Omental fat pad (tissue), 4 donors: ENCODE measurements at places on chromosomes 2 and 18. TPM values are rescaled to one million over a fixed set of nuclear protein-coding genes. Genes with fewer than 3 reads are reported as not detected.

GRCh38 chr2:86790676-86791572, at the start of gene CD8A:
CD8A (minus strand) TSS chr2:86790913; CDS start chr2:86790825, 88 bp downstream.
- no peak for DNase-seq

GRCh38 chr2:151053661-151053990, 208.0 kb downstream of the RBM43 start:
- DNase-seq, result no peak

MREG gene
- 2.2 TPM for total RNA-seq

DNA sequence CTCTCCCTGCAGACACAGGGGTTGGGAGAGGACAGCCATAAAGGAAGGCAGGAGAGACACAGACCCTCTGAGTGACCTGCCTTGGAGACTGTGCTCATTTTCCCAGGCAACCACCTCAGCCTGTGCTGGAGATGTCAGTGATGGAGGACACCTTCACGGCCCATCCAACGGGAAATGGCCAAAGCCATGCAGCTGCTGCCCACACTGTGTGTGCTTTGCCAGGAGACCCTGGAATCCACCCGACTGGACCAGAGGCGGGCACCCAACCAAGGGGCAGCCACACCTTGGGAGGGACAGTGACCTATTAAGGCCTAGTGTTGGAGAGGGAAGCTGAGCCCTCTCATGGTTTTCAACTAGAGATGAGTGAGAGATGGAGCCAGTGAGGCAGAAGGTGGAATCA, 192.5 kb downstream of the SMAD2 start:
- DNase-seq, result no peak

DGKD gene
- 19.1 TPM for total RNA-seq

- DNase-seq, result no peak
Measured at GRCh38 chr2:37039580-37039979, 44.6 kb downstream of the HEATR5B start.

DNA sequence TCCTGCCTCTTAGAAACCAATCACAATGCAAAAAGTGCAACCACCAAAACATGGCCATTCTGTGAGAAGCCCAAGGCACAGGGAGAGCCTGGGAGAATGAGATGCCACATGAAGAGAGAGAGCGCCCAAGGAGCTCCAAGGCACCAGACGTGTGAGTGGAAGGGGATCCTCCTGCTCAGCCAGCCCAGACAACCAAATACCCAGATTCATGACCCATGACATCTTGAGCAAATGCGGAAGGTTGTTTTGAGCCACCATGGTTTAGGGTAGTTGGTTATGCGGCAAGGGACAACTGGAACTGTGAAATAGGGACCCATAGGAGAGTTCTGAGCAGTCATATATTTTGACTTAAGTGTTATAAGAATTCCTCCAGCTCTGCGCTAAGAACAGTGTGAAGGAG, 7.0 kb downstream of the AFF3 start:
- DNase-seq, result no peak

DNA sequence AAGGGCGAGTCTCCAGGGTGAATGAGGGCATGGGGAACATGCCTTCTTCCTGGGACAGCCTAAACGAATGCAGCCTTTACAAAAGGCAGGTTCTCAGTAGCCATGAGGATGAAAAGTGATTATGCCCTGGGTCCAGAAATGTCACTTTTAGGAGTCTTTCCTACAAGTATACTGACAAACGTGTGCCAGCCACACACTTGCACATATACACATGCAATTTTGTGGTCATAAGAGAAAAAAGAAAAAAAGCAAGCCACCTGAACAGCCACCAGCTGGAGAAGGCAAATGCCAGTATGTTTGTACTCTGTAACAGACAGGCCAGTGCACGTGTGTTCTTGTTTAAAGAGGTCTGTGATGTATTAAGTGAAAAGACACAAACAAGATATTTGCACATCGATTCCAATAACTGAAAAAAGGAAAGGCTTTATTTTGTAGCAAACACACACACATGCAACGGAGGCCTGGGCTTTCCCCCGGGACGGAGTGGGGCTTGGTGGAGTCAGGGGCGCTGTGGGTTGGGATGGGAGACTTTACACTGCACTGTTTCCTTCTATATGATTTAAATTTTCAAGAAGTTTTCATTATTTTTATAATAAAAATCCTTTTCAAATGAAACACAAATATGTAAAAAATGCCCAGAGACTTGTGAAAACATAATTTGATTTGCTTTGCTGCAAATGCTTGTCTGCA, 108.4 kb downstream of the FAM210A start:
- no peak for DNase-seq

MOCOS gene
- 4.3 TPM for total RNA-seq

GRCh38 chr2:136375017-136375901, 257.3 kb upstream of the CXCR4 start:
- DNase-seq, result no peak

CYP1B1 gene
- 45.8 TPM for total RNA-seq

DNA sequence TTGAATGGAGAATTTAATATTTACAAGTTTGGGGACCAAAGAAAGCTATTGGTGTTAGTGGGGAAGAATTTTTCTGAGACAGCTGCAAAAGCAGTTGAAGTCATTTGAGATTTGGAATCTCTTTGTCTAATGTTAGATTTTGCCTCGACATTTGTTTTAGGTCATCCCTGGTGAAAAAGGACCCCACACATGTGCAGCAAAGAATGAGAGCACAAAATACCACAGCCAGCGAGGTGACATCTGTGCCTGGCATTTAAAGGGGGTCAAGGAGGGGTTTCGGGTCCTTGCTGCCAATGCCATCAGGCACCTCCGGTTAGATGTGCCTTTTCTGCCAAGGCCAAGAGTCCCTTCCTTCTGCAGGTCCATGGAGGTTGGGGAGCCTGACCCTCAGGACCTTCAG, 173.3 kb downstream of the TRIB2 start:
- no peak for DNase-seq

DNA sequence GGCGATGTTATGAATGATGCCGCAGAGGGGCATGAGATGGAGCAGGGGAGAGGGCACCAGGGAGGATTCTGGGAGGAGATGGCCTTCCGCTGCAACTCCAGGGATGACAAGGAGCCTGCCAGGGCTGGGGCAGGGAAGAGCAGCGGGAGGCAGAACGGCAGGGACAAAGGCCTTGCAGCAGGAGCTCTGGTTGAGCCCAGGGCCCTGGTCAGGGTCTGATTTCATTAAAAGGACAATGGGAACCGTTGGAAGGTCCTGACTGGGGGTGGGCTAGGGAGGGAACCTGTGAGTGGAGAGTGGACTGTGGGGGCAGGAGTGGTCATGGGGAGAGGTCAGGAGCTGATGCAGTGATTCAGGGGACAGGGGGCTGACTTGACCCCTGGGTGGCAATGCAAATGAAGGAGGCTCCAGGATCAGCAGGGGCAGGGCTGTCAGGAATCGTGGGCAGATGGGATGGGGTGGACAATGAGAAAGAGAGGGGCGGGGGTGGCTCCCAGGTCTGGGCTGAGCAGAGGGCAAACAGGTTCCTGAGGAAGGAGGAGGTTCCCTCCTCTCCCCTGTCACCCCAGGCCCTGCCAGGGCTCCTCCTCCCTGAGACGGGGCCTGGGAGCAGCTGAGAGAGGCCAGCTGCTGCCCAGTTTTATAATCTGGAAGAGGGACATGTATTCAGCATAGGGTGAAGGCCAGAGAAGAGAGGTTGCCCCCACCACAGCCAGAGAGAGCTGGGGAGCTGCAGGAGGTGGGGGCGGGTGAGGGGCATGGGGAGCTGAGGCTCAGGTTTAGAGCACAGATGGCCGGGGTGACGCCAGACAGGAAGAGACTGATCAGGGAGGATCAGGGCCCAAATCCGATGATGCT, 7.3 kb upstream of the DUSP2 start:
- no peak for DNase-seq

TSPYL6 gene
- 0.32 TPM for total RNA-seq

MAL gene
- not detected for total RNA-seq

DNA sequence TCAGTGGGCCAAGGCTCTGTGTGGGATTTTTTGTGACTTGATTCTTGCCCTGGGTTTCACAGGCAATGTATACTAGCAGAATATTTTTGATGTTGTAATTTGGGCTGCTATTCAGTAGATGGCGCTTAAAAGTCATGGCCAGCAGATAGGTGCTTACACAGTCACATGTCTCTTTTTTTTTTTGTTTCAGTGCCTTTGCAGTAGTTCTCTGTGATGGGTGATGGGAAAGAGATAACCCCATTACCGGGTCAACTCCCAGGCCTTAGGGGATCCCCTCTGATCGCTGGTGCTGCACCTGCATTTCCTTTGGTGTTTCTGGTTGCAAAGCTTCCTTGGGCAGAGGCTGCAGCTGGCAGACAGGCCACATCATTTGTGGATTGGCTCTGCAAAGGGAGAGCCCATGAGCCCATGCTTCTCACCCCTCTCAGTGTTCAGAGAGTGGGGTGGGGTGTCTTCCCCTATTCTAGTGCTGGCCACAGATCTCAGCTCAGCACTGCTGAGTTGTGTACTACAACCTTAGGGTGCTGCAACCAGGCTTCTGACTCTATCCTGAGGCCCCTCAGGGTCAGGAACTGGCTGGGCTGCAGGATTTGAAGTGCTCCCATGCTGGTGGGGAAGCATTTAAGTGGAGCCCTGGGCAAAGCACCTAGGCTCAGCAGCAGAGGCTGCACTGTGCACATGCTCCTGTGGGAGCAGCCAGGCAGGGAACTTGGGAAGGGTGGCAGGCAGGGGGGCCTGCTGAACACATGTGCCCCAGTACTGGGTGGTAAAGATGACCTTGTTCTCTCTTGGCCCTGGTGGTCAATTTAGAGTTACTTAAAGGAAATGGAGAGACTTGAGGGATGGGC, 219.8 kb upstream of the SPHKAP start:
- no peak for DNase-seq

DNA sequence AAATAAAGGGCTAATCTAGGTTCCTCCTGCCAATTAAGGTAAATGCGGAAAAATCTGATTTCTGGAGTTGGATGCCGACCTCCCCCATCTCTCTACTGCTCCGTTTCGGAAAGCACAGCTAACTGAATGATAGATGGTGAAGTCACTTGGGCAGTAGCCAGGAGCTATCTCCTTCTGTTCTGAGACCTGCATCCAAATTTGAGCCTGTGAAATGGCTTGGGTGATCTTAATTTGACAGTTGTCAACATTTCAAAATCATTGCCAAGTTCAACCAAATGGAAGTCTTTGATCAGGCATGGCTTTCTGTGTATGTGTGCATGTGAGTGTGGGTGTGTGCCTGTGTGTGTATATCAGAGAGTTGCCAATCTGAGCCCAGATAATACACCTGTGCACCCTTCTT, 217.2 kb downstream of the ZNF516 start:
- no peak for DNase-seq

DNA sequence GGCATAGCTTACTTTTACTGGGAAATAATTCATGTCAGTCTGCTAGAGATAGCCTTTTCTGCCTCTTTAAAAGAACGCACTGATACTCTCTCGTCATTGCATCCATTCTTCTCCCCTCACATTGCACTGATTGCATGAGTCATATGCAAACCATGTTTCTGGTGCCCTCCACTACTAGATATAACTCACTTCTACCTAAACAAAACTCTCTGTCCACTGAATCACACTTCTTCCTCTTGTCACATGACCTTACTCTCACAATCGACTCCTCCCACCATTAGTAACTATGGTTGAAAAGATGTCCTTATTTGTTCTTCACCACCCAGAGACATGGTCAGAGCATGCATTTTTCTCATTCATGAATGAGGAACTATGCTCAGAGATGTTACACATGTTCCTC, 158.0 kb downstream of the CSRNP3 start:
- DNase-seq, result no peak

GRCh38 chr2:207182911-207183310, 17.2 kb upstream of the KLF7 start:
- DNase-seq, result no peak

DNA sequence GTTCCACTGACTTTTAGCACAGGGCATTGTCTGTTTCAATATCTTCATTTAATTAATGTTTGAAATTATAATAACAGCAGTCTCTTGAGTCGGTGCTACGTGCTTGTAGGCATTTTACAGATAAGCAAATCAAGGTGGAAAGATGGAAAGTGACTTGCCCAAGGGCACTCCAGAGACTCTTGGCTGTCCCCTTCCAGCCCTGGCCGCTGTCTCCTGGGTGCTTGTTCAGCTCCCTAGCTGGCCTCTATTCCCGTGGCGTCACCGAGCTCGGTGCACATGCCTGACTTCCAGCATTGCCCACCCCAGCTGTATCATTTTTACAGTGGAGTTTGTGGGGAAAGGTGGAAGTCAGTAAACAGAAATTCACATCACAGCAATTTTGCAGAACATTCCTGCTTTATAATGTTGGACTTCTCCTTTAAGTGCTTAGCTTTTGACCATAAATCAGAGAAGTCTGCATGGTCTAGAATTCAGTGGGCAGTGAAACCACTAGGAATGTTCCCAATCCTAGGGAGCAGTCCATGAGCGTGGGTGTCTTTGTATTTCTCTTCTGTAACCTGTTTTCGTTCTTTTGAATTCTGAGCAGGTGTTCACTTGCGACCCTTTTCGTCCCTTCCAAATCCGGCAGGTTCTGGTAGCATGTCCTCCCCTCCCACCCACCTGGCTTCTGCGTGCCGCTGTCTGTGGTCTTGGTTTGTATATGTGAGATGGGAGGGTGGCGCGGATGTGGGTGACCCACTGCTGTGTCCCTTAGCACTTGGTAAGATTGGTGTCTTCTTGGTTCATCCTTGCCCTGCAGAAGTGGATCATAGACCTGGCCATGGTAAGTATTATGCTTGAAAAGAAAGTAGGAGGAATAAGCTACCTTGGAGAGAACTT, 8.4 kb downstream of the SLC66A3 start:
- DNase-seq, result no peak

RIT2 gene
- not detected for total RNA-seq

- no peak for DNase-seq
Measured at GRCh38 chr2:167237478-167237877, 349.2 kb downstream of the XIRP2 start.

DNA sequence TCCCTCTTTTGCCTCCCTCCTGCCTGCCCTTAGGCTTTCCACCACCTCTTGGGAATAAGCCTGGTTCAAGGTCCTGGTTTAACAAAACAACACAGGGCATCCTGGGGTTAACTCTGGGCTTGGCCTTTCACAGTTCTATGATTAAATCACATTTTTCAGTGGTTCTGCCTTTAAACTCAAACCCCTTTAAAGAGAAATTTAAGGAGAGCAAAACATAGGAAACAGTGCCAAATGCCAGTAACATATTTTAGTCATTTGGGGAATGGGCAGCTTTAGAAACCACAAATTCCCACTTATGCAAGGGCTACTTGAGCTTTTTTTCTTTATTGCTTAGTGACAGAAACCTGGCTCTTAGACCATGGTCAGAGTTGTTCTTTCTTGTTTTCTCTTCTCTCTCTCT, 112.2 kb upstream of the FZD5 start:
- DNase-seq, result no peak

DNA sequence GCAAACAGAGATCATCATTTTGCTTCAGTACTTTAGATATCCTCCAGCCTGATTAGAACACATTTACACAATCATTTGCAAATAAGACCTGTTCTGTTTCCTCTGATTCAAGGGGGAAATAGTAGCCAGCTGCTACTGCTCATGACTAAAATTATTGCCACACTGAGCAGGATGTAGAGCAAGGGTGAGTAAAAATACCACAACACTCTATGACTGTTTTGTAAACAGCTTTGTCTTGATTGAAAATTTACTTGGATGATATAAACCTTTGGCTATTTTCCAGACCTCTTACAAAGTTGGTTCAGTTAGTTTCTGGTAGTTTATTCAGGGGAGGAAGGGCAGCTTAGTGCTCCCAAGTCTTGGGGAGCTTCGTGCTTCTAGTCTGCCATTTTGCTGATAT, 286.4 kb upstream of the CNTNAP5 start:
- DNase-seq, result no peak

- DNase-seq, result no peak
Measured at GRCh38 chr2:112830682-112831512, 5.7 kb downstream of the IL1B start.
